ENCODE measurements at places on chromosomes 3 and 15.

DNA sequence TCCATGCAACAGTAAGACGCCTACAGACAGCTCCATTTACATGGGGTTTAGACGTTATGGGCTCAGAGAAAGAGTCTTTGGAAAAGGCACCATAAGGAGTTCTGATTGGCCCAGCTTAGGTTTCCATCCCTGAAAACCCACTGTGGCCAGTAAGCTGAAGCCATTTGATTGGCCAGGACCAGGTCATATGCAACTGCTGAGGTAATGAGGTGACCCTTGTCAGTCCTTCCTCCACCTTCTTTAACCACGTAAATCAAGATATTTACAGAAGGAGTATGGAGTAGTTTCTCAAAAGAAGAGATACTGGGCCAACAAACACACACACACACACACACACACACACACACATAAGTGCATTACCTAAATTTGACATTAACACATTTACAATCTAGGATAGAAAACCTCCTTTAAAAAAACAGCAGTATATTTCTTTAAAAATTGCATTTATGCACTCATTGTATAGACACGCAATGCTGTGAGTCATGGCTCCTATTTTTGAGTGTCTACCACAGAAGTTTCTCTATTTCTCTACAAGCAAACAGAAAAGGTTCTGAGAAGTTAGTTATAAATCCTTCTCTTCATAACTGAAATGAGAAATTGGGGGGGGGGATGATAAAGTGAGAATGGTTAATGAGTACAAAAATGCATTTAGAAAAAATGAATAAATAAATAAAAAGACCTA is 16.3 kb upstream of the MB21D2 start:
- no peak for DNase-seq

GRCh38 chr3:187212705-187213104 is 15.4 kb downstream of the RTP1 start:
- DNase-seq = no peak

DNA sequence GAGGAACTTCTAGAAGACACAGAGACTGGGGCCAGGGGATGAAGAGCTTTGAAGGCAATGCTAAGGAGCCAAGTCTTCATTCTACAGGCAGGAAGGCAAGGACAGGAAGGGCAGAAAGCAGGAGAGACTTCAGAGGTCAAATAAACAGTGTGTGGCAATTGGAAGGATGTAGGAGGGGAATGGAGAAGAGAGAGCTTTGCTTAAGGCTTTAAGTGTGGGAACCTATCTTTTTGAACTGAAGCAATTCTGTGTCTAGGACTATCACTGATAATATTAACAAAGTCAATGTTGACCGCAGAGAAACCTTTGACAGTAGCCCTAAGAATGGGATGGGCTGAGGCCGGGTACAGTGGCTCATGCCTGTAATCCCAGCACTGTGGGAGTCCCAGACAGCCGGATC is 325.0 kb downstream of the FOXP1 start:
- no peak for DNase-seq

DNA sequence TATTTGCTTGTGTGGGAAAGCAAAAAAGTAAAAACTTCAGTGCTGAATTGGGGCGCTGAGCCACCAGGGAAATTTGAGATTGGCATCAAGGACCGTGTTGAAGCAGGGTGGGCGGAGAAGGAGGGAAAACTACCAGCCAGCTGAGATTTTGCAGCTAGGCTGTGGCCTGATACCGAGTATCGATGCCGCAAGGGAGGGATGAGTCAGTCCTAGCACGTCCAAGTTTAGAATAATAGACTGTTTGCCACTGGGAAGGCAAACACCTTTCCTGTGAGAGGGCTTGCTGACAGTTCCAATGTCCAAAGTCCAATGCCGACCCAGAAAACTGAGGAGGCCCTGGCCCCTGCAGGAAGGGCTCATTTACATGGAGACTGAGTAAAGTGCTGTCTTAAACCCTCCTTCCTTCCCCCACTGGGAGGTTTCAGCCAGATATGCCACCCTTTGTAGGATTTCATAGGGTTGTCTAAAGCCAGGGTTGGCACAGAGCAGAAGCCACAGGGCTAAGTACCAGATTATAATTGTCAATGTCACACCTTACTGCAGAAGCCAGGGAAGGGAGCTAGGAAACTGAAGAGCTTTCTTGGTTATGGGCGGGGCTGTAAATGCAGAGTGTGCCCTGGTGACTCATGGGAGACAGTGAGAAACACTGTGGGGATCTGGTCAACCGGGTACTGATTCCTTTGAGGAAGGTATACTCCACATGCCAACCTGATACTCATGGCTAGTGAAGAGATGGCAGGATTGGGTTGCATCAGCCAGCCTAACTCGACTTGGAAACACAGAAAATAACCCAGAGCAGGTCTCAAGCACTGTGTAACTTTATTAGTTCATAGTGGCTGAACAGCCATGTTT is 28.4 kb upstream of the PIK3CB start:
- no peak for DNase-seq

- DNase-seq = no peak
Observed at GRCh38 chr3:141063831-141064230, 12.7 kb downstream of the SPSB4 start.

GRCh38 chr3:69400683-69401082 is 14.8 kb upstream of the FRMD4B start:
- no peak for DNase-seq

DNA sequence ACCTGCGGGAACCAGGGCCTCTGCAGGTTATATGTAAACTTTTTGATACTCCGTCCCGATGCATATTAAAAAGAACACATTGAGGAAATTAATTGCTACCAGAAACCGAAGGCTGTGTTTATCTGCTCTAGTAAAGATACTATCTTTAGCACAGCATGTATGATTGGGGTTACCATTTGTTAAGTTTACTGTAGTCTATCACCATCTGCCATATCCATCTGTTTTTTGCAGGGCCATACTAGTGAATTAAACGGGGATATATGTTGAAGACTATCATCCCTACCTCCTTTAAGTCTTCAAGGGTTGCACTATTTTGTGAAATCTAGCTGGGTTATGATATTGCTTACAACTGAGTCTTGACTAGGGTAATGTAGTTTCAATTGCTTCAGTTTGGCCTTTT is 597.0 kb downstream of the SQOR start:
- DNase-seq = no peak

DNA sequence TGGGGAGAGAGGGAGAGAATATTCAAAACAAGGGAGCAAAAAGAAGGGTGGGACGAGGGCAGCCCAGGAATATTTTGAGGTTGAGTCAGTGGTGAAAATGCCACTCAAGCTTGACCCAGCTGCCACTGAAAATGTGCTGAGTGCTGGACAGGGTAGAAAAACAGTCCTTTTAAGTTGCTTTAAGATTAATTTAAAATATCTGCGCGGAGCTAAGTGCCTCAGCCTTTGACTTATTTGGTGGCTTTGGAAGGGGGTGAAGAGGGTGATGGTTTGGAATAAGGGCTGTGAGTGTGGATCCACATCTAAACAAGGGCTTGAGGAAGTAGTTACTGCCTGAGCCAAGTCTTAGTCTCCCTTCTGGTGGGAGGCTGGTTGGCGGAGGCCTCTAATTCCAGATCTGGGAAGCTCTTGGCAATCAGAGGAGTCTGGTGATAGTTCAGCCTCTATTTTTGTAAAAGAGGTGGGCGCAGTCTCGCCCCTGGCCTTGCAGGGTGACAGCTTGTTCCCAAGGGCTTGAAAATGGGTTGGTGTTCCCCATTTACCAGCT is 280.8 kb upstream of the ROPN1 start:
- no peak for DNase-seq

DNA sequence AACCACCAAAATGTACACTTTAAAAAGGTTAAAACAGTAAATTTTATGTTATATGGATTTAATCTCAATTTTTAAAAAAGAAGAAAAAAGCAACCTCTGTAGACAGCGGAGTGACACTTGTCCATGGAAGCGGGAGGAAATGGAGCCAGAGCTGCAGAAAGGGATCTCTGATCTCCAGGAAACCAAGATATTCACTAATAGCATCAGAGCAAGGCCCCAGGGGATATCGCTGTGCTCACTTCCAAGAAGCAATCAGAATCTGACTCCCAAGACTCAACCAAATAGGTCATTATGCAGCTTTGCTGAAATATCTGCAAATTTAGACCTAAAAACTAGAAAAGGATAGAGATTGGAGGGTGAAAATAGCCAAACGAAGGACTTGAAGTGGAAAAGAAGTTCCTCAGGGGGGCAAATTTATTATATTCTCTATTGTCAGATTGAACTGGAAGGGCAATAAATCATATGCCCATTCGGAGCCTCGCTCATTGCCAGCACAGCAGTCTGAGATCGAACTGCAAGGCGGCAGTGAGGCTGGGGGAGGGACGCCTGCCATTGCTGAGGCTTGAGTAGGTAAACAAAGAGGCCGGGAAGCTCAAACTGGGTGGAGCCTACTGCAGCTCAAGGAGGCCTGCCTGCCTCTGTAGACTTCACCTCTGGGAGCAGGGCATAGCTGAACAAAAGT is 62.0 kb upstream of the ATP2C1 start:
- DNase-seq = no peak

DNA sequence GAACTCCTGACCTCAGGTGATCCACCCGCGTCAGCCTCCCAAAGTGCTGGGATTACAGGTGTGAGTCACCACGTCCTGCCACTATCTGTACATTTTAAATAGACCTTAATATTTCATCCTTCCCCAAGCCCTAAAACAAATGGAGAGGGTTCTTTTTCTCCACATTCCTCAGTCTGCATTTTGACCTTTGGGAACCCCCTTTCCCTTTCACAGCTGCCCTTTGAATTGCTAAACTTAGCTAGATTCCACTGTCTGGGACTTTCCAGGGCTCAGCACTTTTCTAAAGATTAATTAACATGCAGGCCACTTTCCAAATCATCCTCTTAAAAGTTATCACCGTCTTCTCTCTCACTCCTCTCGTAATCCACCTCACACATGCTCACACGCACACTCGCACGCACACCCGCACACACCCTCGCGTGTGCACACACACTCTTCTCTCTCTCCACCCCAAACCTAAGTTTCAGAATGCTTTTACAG is 124.2 kb downstream of the TMCO5A start:
- no peak for DNase-seq

GRCh38 chr3:78601249-78601648 is 1166.5 kb downstream of the ROBO1 start:
- no peak for DNase-seq

- no peak for DNase-seq
Observed at GRCh38 chr15:39332846-39333245, 248.0 kb upstream of the THBS1 start.

GRCh38 chr3:72974956-72975355 is 21.7 kb upstream of the PPP4R2 start:
- no peak for DNase-seq

DNA sequence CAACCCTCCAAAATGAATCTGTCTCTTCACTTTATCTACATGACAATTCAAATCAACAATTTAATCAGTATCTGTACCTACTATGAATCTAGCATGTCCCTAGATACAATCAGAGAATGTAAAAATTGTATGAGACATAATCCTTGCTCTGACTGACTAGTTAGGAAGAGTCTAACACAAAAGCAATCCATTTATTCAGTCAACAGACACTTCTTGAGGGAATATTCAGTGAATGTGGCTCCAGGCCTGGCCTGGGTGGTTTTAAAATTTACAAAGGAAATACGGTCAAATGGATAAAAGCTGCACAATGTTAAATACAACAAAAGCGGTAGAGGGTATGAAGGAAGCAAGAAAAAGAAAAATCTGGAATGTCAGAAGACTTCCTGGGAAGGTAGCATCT is 45.2 kb downstream of the GSK3B start:
- DNase-seq = no peak

DNA sequence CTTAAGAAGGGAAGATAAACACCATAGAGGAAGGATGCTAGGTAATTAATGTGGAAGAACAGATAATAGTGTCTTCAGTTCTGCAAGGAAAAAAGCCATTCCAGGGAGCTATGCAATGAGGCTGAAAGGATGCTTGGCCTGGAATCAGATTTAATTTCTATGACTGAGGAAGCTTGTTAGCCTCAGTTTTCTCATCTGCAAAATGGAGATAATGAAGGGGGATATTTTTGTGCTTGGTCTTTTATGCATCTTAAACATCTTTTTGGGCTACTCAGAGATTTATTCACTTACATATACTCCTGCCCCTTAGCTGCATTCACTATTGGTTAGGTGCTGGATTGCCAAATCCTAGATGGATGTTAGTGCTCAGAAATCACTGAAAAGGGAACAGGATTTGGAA is 16.7 kb downstream of the DNAJB11 start:
- no peak for DNase-seq

DNA sequence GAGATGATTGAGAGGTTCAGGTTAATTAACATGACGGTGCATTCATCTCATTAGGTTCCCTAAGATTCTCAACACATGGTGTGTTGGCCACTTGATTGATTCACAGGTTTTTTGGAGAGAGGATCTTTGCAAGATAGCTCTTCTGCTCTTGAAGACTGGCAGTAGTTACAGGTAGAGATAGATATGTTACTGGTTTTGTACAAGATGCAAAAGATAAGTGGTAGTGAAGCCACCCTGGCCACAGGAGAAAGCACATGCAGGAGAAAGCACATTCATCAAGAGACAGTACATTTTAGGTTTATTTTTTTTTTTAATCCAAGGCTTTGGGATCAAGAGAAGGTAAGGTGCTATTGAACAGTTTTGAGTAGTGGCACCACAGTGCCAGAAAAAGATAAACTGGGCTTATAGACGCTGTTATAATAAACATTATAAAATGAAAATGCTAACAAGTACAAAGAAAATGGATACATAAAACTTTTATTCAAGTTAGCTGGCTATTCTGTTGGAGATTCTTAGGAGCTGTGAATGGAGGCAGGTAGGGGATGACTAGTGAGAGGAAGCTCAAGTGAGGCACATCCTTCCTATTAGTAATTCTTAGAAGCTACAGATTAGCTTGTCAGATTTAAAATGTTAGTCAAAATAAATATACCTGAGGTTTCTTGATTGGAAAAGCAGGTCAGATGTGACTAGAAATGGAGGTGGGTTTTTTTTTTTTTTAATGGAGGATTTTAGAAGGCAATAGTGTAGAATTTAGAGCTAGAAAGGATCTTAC is 10.8 kb downstream of the SELENOT start:
- no peak for DNase-seq

Data from right hindlimb (tissue), 1 donor.